ENCODE measurements at places on chromosomes 6 and 20.
A peak's percentile ranks its signal among the peaks of the same experiment; 100 is the strongest.

DNA sequence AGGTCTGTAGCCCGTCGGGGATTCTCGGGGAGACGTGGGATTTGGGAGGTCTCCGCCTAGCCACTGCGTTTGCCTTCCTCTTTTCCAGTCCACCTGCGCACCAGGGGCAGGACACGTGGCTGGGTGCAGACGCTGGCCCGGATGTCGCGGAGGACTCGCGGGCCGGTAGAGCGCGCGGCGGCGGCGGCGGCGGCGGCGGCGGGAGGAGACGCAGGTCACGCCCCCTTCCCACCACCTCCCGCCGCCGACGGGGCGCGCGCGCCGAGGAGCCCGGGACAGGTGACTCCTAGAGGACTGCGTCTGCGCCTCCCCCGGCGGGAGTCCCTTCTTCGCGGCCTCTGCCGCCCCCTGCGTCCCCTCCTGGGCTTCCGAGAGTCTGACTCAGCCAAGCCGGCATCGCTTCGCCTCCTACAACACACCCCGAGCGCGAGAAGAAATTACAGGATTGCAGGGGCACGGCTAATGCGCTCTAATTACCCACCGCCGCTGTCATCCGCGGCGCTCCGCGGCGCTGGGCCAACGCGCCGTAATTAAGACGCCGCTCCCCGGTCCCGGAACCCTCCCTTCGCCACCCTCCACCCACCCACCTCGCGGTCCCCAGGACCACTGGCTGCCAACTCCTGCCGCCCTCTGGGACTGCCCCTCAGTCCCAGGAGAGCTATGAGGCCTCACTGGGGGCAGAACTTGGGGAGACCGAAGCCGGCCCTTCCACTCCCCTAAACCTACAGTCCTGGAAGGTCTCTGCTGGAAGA lies 124.5 kb downstream of the MRPL14 start:
- DNase-seq: peak; percentile 74

DNA sequence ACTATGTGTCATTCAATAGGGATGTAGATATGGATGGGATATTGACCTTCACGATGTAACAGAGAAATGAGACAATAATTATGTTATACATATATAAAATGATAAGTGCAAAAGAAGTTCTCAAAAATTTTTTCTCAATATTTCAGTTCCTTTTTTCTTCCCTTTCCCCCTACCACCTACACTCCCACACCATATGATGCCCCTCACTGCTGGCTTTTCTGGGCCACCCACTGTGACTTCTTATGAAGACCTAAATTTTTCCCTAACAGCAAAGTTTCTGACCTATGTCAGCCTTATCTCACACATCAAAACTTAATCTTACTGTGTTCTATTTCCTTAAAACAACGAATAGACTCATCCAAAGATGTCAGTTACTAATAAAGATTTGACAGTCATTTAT lies 89.9 kb upstream of the MYLIP start:
- DNase-seq: no peak

- no peak for DNase-seq
Measured at GRCh38 chr6:152893187-152893586, 89.7 kb downstream of the FBXO5 start.

GRCh38 chr6:6351511-6352025 lies 31.1 kb upstream of the F13A1 start:
- DNase-seq: peak; percentile 65

DNA sequence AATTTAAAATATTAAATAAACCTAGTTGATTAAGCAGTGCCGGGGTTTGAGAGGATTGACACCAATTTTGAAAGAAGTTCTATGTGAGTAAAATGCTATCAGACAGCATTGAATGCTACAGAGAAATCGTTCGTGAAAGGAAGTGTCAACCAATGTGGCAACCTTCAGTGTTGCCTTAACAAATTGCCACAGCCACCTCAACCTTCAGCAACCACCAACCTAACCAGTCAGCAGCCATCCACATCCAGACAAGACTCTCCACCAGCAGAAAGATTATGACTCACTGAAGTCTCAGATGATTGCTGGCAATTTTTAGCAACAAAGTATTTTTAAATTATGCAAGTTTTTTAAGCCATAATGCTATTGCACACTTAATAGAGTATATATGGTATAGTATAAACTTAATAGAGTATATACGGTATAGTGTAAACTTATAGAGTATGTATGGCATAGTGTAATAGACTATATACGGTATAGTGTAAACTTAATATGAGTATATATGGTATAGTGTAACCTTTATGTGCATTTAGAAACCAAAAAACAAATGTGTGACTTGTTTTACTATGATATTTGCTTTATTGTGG lies 65.3 kb upstream of the ID4 start:
- DNase-seq: no peak

- no peak for DNase-seq
Measured at GRCh38 chr20:1304710-1305515, 24.0 kb downstream of the SDCBP2 start.

DNA sequence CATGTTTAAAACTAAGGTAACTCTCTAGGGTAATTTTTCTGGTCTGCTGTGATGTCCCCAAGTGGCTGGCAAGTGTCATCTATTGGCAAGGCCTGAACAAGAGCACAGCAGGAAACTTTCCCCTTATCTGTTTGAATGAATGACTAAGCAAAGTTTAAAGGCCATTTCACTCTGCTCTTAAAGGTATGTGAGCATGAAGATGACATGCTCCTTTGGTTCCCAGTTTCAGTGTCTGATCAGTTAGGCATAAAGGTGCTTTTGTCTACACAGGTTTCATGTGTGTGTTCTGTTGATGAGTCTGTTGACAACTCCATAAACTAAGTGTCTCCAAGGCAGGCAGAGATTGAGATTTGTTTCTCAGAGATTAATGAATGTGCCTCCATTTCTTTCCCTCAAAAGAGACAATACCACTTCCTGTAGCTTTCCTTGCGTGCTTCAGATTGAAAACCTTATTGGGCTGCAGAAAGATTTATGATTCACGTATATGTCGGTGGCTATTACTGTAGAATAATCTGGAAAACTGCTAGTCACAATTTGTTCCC lies 83.9 kb downstream of the MAP3K7 start:
- peak; percentile 81 for DNase-seq

- DNase-seq: no peak
Measured at GRCh38 chr6:117601811-117602150, 530 bp downstream of the GOPC start.

- no peak for DNase-seq
Measured at GRCh38 chr6:139926711-139927110, 552.3 kb upstream of the CITED2 start.

DNA sequence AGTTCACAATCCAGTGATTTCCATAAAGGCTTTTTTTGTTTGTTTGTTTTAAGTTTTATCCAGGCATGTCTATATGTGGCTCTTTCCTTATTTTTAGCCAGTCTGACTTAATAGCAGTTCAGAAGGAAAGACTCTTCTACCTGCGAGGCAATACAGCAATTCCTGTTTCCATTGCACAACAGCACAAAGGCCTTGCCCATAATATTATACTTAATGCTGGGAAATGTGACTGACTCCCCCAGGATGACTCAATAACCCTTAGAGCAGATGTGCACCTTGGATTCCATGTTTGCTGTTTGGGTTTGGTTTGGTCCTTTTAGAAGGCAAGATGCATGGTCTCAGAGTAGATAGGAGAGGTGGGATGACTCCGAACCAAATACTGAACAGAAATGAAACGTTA lies 184.1 kb downstream of the MTFR2 start:
- DNase-seq: no peak
